ENCODE measurements at places on chromosomes 12 and 14.

DNA sequence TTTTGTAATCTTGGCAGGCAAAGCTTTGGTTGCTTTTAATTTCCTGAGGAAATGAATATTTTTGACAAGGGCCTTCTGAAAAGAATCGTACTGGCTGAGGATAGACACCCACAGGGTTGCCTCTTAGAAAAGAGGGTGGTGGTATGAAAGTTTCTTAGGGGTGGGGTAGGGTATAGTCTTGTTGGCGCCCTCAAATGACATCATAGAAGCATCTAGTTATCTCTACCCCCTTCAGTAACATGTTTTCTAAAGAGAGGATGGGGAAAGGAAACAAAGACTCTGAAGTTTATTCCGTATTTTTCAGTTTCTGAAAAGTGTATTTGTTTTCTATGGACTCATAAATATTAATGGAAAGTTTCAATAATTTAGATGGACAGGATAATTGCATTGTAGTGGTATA lies 13.7 kb downstream of the PRKCH start:
- no peak for DNase-seq

DNA sequence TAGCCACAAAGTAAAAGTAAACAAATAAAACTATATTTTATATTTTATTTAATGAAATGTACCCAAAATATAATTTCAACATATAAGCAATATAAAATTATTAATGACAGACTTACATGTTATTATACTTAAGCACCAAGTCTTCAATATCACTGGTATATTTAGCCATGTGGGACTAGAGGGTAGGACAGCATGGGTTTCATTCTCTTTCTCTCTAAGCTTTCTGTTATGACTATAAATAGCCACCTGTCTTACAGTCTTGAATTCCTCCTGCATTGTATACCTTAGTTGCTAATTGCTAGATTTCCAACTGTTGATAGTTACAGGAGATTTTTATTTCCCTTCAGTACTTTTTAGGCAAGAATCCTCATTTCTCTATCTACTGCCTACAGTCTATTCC lies 63.1 kb upstream of the LIN7A start:
- DNase-seq: no peak

DNA sequence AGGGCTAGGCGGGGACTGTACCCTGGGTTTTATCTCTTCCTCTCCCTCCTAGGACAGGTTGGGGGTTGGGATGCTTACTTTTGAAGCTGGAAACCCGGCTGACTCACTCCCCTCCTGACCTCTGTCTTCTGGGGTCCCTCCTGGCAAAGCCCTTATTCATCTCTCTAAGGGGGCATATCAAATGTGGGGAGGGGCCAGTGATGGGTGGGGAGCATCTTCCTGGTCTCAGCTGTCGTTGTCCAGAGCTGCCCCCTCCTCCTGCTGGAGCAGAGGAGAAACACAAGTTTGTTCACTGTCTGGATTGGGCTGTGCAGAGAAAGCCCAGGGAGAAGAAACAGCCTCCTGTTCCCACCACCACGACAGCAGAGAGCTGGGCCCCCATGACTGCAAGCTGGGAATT lies 85.8 kb downstream of the TNFAIP2 start:
- no peak for DNase-seq

GRCh38 chr14:34835312-34835711 lies 39.8 kb downstream of the BAZ1A start:
- no peak for DNase-seq

GRCh38 chr12:116926283-116927243 lies 15.8 kb downstream of the FBXW8 start:
- DNase-seq: no peak

DNA sequence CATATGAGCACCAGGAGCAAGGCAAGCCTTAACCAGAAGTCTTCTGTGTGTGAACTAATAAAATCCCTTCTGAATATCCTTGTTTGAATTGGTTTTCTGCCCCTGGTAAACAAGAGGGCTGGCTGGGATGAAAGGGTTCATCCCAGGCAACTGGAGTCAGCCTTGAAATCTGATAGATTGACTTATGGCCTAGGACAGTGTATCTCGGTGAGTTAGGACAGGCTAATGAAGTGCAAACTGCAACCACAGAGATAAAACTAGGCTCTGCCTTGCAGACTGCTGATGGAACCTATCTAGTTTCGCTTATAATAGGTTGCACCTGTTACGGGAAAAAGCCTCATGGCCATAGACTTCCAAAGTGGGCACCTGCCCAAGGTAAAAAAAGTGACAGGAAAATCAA lies 451.9 kb upstream of the NOVA1 start:
- no peak for DNase-seq

DNA sequence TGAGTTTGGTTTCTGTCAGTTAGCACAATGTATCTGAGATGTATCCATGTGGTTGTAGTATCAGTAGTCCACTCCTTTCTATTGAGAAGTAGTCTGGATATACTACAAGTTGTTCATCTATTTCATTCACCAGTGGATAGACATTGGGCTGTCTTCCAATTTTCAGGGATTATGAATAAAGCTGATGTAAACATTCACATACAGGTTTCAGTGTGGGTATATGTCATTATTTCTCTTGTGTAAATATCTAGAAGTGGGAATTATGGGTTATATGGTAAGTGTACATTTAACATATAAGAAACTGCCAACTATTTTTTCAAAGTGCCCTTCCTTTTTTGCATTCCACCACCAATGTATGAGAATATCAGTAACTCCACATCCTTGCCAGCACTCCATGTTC lies 35.9 kb downstream of the PHLDA1 start:
- no peak for DNase-seq

GRCh38 chr12:39237004-39237403 lies 205.9 kb downstream of the KIF21A start:
- no peak for DNase-seq

DNA sequence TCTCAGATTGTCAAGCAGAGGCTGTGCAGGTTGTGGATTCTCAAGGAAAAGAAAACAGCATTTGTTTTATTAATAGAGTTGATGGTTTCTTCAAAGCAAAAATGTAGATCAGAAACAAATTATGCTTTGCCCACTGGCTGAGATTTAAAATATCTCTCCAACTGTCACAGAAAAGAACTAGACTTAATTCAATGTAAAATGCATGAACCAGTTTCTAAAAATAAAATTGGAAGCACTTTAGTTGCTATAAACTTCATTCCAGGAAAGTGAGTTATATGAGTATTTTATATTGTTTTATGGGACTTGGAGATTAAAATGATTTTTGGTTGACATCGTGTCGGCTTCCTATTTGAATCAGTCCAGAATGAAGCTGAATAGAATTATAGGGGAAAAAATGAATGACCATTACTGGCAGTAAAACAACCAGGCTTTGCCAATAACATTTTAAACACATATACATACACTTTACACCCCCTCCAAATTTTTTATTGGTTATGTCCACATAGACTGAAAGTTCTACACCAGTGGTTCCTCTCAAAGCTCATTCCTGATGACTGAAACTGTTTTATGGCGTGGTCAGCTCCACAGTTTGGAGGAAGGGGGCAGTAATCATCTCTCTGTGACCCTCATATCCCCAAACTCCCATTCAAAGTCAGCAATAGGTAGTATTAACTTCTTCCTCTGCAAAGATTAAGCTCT lies 55.5 kb upstream of the DAAM1 start:
- DNase-seq: peak; percentile 23

GRCh38 chr12:90978117-90978770 lies 23.3 kb upstream of the CCER1 start:
- peak; percentile 73 for DNase-seq

- peak; percentile 74 for DNase-seq
Measured at GRCh38 chr14:91249841-91250616, 5.5 kb upstream of the GPR68 start.

- DNase-seq: no peak
Measured at GRCh38 chr12:1962051-1963020, 41.9 kb downstream of the DCP1B start.

DNA sequence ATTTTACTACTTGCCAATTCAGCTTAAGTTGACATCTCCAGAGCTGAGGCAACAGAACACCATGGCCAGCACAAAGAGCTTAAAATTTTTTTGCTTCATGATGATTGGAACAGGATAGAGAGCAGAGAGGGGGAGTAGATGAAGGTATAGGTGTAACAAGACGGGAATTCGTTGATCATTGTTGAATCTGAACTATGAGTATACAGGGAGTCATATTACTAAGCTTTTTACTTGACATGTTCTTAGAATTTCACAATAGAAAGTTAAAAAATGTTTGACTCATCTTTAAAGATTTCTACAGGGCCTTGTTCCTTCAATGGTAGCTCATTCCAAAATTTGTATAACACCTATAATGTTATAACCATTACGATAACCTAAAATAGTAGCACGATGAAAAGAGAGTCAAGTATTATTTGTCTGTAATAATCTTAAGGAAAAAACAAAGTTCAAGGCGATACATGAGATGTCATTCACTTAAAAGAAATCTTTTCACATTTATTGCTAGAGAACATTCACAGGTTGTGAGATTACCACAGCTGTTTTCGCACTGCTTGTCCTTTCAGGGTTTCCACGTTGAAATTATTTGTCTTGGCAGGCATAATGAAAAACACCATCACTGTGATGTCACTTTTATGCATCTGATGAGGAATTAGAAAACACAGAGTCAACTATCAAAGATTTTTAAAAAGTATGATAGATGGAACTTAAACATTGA lies 33.9 kb downstream of the SPX start:
- no peak for DNase-seq

GRCh38 chr12:79021021-79021420 lies 156.4 kb downstream of the SYT1 start:
- DNase-seq: no peak

DNA sequence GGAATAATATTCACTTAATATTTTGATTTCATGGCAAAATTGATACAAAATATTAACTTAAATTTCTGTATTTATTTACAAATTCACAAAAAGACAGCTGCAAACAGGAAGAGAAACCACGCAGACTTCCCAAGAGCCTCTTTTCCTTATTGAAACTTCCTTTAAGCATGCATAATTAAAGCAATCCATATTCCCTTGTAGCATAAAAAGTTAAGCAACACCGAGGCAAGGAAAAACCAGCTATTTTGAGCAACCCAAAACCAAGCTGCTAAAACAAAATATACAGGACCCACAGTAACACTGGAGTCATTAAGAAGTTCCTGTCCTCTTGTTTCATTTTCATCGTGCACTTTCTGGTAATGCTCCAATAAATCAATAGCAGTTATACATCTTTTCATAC lies 58.0 kb downstream of the EEA1 start:
- DNase-seq: no peak

GRCh38 chr12:19288603-19289244 lies 150.6 kb upstream of the AEBP2 start:
- peak; percentile 75 for DNase-seq

Measured in hematopoietic multipotent progenitor cell treated with erythropoietin and hydrocortisone succinate and interleukin-3 and kit ligand, for 4 days (in vitro differentiated cells).